HS-27A (cell line): ENCODE measurements at places on chromosomes 6 and 20.

- DNase-seq, result no peak
Measured at GRCh38 chr6:2524090-2524489, 226.6 kb downstream of the MYLK4 start.

GRCh38 chr6:20644667-20645370, 110.6 kb downstream of the CDKAL1 start:
- DNase-seq, result no peak

DNA sequence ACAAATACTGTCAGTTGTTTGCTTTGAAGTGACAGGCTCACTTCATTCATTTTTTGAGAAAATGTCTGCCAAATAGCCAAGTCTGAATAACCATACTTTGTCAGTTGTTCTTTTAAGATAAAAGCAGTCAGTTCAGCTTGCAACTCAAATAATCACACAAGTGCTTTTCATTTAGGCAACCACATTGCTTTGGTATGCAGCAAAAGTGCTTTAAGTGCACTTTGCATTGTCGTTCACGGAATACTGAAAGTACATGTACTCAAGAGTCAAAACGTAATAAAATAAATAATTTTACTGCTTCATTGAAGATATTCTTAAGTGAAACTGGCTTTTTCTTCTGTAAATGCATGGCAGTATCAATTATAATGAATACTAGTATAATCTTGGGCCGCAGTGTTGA, 107.2 kb downstream of the MMS22L start:
- no peak for DNase-seq

DNA sequence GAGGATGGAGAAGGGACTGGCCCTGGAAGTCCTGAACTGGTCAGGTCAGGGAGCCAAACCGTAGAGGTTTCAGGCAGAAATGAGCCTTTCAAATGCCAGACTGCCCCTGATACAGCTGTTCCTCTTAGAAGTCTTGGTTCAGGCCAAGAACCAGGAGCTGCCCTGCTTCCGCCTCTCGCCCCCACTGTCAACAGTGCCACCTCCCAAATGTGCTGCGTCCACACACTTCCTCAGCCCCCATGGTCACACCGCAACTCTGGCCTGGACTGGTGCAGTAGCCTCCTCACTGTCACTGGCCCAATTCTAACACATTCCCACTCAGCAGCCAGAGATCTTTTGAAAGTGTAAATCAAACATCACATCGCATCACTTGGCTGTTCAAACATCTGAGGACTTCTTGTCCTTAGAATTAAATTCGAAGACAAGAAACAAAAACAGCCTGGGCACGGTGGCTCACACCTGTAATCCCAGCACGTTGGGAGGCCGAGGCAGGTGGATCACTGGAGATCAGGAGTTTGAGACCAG, 69.7 kb downstream of the STK35 start:
- DNase-seq, result no peak

DNA sequence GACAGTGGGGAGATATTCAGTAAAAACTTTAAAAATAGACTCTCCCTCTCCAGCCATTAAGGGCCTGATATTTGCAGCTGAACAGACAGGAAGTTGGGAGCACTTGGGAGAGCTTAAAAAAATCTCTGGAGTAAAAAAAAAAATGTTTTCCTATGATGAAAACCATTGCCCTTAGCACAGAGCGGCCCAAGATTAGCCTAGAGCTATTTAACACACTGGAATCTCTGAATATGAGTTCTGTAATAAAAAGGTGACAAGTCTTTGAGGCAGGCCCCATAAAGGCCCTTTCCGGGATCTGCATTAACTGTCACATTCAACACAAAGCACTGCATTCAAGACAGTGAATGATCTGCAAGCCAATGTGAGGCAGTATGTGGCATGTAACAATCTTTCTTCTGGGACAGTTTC, 393.7 kb downstream of the ZFAND3 start:
- no peak for DNase-seq

DNA sequence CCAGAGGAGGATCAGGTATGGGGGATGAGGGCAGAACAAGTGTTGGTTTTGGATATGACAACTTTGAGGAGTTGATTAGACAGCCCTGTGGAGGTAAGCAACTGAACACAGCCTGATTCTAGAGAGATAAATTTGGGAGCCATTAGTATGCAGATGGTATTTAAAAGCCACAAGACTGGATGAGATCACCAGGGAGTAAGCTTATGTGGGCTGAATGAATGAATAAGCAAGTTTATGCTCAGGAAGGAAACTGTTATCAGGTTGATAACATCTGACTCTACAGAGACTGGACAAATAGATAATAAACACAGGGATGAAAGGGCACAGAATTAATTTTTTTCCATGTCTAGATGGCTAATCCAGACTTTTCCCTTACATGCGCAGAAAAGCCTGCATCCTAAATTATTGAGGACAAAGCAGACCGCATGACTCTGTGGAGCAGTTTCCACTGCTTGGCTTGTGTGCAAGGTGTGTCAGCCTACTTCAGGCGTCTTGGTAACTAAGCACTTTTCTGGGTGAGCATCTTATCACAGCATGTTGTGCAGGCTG, 150.6 kb downstream of the GJA10 start:
- DNase-seq, result no peak

- DNase-seq, result no peak
Measured at GRCh38 chr6:27545271-27546046, 72.6 kb upstream of the ZNF184 start.

- no peak for DNase-seq
Measured at GRCh38 chr6:107473660-107474059, 14.3 kb upstream of the PDSS2 start.

- DNase-seq, result no peak
Measured at GRCh38 chr20:10078403-10078802, 43.6 kb downstream of the ANKEF1 start.

DNA sequence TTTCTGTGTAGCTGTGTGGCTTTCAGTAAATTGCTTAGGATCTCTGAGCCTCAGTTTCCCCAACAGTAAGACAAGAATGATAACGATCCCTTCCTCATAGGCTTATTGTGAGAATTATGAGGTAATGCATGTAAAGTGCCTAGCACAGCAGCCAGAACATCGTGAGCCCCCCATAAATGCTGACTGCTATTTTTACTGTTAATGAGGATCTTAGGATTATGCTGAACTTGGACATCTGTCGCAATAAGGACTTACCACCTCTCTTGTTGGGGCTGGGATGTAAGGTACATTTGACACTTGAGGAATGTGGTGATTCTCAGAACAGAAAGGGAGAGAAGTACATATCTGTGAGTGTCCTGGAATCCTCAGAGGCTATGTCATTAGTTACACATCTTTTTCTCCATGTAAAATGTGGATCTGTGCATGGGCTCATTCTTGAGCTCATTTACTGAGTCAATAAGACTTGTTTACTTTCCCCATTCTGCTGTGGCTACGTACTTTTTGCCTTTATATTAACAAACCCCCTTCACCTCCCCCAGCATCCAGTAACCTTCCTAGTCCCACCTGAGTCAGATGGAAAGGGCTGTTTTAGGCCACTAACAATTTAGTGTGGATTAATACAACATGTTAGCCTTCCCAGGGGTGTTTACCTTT, 64.4 kb upstream of the PLEKHG1 start:
- no peak for DNase-seq

DNA sequence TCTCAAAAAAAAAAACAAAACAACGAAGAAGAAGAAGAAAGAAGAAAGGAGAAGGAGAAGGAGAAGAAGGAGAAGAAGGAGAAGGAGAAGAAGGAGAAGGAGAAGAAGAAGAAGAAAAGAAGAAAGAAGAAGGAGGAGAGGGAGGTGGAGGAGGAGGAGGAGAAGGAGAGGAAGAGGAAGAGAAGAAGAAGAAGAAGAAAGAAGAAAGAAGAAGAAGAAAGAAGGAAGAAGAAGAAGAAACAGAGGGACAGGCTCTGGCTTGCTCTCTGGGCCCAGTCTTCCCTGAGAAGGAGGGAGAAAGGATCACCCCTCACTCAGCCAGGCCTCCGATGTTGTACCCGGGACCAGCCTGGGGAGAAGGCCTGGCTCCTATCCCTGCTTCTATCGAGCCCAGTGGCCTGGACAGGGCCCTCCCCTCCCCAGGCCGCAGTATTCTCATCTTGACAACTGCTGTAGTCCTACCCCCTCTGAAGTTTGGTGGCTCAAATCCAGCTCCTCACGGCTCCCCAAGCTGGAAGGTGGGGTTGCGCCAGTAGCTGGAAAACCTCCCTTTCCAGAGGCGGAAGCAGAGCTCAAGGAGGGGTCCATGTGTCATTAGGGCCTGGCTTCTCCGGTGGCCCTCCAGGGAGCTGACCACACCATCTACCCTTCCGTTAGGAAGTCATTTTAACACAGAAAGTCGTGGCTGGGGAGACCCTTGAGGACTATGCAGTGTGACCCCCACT, 18.9 kb downstream of the C6orf132 start:
- DNase-seq, result no peak

GRCh38 chr6:122407712-122408111, 8.3 kb downstream of the HSF2 start:
- DNase-seq, result no peak

- no peak for DNase-seq
Measured at GRCh38 chr6:40393641-40394040, 193.5 kb downstream of the LRFN2 start.

DNA sequence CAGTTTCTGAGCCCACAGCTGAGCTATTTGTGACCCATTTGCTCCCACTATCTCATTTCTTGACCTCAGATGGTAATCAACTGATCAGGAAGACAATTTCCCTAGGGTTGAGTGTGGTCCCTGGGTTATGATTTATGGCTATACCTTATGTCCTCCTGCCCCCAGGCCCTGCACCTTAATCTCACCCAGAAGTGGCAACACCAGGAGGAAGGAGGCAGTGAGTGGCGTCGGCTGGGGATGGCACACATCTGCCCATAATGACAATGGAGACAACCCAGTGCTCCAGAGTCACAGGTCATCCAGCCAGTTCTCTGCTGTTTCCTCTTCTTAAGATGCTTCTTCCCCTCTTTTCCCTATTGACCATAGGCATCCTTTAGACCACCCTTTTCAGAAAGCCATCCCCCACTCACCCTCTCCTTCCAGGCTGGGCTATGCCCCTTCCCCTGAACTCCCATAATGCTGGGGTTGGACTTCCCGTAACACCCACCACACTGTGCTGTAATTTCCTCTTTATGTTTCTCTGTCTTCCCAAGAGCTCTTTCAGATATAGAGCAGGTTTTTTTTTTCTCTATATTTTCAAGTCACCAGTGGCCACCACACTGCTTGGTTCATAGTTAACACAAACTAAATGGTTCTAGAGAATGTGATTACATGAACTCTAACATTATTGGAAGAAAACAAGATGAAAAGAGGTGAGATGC, 8.0 kb downstream of the TRIM10 start:
- DNase-seq, result no peak

DNA sequence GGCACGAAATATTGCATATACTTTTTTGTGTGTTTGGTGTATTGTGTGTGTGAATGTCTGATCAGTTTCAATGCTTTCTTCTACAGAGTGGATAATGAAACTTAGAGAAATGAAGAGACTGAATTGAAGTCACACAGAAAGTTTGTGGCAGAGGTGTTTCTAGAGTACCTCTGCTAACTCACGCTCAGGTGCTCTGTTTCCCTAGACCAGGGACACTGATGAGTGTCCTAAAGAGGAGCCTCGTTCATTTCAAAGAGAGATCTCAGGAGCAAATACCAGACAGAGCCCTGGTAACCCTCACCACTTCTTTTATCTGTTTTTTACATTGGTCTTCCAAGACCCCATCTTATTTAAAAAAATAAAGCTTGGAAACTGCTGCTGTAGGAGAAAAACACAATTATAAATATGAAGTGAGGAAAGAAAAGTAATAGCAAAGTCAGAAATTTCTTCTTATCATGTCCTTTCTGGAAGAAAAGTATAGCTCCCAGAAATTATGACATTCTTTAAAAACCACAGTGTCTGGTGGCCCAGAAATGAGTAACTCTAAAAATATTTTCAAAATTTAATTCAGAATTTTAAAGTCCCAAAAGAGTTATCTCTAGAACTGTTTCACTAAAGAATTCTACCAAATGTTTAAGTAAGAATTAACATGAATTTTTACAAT, 720.6 kb downstream of the RFPL4B start:
- DNase-seq, result no peak

DNA sequence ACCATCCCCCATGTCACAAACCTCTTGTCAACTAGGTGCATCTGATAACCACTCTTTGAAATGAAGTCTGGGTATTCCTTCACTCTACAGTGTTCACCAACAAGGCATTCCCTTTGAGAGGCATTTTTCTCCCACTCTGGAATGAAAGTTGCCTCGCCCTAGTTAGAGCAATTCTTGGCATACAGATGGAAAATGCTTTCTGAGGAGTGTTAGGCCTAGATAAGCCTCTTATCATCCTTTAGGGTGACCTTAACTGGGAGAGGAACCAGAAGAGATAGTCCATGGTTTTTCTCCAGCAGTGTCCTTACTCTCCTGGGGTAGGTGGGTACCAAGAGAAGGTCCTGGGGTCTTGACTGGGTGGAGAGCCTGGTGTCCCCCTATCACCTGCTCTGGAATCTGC, 14.8 kb downstream of the CLIC5 start:
- no peak for DNase-seq

DNA sequence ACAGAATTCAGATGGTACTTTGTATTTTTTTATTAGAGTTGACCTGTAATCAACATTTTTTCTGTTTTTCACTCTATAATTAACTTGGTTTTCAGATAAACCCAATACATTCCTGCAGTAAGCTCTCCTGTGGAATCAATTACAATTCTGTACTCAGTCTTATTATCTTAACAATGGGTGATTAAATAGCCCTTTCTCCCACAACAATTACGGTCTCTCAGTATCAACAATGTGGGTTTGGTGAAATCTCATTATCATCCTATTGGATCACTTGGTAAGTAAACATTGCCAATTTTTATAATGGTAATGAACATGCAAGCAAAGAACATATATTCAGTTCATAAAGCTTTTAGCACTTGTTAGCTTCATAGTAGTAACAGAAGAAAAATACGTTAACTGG, 438.9 kb upstream of the EPHA7 start:
- DNase-seq, result no peak

- DNase-seq, result no peak
Measured at GRCh38 chr20:49690899-49691620, 22.6 kb downstream of the B4GALT5 start.

- no peak for DNase-seq
Measured at GRCh38 chr20:24027229-24027628, 38.6 kb upstream of the GGTLC1 start.

- DNase-seq, result no peak
Measured at GRCh38 chr6:4584801-4585200, 191.4 kb upstream of the CDYL start.

DNA sequence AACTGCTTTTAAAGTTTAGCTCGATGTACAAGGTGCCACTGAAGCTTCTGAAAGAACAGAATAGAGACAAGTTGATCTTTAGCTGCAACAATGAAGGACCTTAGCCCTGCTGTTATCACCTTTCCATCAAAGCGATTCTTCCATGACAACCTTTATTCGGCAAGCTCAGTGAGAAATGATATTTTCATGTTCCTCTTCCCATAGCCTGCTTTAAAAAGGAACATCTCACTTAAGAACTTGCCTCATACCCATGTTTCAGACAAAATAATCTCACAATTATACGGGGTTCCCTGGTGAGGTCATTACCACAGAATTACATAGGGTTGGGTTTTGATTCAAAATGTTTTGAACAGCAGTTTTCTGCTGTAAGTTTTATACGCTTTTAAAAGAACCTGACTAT, 264.2 kb downstream of the THBS2 start:
- no peak for DNase-seq

- DNase-seq, result no peak
Measured at GRCh38 chr6:169589699-169590257, 112.1 kb downstream of the WDR27 start.

GRCh38 chr6:159914565-159914923, 23.8 kb downstream of the MAS1 start:
- DNase-seq, result no peak
